NCI-H2171 (cell line): ENCODE measurements at places on chromosomes 1 and 21.

- no peak for DNase-seq
Measured at GRCh38 chr21:35201288-35201687, 152.2 kb upstream of the RUNX1 start.

- DNase-seq, result no peak
Measured at GRCh38 chr1:103002005-103002404, 106.3 kb downstream of the COL11A1 start.

DNA sequence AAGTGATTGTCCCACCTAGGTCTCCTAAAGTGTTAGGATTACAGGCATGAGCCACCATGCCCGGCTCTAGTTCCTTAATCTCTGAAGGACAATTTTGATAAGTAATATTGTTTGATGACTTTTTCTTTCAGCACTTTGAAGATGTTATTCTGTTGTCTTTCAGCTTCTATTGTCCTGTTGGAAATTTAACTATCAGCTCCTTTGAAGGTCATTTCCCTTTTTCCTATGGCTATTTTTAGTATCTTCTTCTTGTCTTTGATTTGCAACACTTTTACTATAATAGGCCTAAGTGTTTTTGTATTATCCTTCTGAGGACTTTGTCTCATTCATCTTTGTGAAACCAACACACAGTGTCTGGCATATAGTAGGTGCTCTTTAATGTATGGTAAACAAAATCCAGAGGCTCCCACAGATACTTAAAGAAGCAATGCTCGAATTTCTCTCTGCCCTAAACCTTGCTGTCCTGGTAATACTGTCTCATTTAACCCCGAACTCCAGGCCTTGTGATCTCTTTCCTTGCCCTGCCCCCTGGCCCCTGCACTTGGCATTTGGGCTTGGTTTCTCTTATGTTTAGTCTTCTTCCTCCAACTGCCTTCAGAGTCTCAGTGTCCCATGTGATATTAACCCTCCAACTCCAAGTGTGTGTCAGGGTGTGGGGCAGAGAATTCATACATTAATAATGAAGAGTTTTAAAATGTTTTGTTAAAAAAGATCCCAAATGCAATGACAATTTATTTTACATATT is 19.0 kb upstream of the AGO1 start:
- no peak for DNase-seq

DNA sequence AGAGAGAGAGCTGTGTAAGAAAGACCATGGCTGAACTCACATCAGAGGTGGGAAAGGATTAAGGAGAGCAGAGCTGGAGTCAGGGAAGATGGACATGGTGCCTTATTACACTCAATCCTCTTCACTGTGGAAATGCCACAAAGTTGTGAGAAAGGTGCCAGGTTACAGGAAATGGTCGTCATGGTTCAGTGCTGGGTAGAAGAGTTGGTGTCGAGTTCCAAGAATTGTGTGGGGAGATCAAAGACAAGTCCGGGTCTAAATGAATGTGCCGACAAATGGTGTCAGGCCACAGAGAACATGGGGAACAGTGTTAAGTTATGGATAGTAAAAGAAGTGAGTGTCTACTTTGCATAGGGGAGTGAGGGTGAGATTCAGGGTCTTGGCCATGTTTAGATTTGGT is 40.9 kb downstream of the LAMC2 start:
- DNase-seq, result no peak

DNA sequence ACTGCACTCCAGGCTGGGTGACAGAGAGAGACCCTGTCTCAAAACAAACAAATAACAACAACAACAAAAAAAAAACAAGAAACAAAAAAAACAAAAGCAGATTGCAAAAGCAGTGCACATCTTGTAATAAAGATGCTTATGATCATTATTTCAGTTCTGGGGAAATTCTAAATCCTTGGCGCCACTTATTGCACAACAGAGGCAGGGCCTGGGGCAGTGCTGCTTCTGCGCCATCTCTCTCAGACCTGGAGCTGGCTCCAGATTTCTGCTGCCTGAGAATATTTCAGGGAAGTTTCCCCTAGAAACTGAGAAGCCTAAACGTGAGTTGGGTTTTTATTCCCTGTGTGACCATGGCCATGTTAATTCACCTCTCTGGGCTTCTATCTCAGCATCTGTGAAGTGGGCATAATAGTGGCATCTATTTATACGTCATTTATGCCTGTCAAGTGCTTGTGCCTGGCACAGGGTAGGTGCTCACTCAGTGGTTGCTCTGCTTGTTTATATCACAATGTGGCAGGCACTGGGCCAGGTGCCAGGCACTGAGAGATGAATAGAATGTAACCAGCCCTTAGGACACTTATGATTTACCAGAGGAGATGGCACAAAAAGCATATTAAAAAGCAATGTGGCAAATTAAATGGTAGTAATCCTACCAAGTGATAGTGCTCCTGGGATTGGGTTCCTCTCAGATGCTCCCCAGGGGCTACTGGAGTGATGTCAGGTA is 67.9 kb downstream of the MDM4 start:
- no peak for DNase-seq

DNA sequence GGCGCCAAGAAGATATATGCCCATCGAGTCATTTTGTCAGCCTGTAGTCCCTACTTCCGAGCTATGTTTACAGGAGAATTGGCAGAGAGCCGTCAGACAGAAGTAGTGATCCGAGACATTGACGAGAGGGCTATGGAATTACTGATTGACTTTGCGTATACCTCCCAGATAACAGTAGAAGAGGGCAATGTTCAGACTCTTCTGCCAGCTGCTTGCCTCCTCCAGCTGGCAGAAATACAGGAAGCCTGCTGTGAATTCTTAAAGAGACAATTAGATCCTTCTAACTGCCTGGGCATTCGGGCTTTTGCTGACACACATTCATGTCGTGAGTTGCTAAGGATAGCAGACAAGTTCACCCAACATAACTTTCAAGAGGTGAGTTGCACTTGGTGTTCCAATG is 19.1 kb downstream of the KLHL20 start:
- no peak for DNase-seq
